Neural crest cell (in vitro differentiated cells): ENCODE measurements at places on chromosomes 13 and 19.

GRCh38 chr19:13849991-13850909 is 26.7 kb upstream of the NANOS3 start:
- DNase-seq = peak; percentile 62

DNA sequence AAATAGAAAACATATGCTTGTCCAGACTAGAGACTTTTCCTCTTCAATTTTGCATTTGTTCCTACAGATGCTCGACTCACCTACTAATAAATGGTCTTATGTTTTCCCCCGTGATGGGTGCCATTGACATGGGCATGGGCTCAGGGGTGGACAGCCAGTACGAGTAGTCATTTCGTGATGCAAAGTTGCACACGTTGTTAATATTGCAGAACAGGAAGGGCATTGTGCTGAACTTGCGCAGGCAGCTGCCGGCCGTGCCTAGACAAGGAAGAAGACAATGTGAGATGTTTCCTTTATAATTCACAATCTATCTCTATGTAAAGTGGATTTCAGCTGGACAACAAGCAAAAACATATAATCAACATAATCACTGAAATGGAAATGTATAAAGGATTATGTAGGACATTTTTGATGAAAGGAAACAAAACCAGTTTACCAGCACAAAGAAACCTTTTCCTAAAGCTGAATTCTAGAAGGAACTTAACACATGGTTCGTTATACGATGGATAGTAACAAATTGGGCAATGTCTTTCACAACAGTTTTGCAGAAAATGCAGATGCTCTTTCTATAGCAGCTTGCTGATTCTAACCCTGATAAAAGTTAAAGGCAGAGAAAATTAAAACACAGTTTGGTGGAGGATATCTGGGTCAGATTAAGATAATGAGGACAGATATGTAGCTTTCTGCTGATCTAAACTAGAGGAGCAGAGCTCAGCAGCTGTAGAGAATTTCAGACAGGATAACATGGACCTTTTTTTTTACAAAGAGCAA is 145.7 kb downstream of the COL4A1 start:
- DNase-seq = no peak

DNA sequence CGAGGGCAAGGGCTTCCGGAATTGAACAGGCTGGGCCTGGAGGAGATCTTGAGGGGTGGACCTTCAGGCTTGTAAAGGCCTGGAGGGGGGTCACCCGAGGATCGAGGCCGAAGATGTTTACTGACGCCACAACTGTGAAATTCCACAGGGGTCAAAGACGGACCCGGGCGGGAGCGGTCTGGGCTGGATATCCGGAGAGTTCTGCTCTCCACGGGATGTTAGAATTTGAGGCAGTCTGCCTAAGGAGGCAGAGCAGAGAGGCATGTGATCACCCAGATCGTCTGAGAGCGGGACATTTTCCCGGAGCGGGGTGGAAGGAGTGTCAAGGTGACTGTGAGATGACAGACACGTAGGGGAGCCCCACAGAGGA is 13.2 kb downstream of the KLHL26 start:
- no peak for DNase-seq

DNA sequence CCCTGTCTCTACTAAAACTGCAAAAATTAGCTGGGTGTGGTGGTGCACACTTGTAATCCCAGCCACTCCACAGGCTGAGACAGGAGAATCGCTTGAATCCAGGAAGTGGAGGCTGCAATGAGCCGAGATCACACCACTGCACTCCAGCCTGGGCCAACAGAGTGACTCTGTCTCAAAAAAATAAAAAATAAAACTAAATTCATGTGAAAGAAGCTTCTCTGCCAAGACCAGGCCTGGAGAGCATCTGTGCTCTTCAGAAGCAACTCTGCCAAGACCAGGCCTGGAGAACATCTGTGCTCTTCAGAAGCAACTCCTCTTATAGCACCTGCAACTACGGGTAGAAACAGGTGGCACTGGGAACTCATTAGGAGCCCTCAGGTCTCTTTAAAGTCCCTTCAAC is 37.7 kb downstream of the CRYL1 start:
- DNase-seq = no peak

- DNase-seq = peak; percentile 66
These were observed 51.2 kb downstream of the NLRP12 start for GRCh38 chr19:53772943-53773342.

- DNase-seq = no peak
These were observed 38.8 kb downstream of the ARHGEF7 start for GRCh38 chr13:111153977-111154332.

DNA sequence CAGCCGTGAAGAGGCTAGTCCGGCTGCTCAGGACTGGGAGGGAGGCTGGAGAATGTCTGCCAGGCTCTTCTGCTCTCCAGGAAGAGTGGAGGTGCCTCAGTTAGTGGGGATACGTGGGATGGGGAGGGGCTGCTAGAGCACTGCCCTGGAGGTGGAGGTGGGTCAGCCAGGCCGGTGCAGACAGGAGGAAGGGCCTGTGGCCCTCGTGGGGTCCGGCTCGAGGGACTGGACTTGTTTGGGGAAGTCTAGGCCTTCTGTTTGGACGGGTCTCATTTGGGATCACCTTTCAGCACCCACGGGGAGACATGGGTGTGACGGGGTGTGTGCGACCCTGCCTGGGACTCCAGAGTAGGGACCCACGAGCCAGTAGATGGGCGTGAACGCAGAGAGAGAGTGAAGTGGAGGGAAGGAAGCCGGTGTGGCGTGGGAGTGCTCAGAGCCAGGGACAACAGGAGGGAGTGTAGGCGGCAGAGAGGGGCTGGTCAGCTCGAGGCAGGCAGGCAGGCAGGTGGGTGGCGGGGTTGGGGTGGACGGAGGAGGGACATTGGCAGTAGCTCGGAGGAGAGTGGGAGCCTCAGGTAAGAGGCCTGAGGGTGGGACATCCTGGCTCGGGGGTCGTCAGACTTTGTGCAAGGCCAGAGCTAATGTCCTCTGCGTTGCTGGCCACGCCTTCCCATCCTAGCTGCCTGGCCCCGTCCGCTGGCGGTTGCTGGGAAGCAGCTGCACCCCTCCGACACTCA is 11.5 kb downstream of the EPN1 start:
- DNase-seq = no peak

GRCh38 chr19:14782626-14783409 is 4.5 kb upstream of the ADGRE2 start:
- no peak for DNase-seq

- no peak for DNase-seq
These were observed 28.3 kb downstream of the CEBPG start for GRCh38 chr19:33401683-33402420.

- no peak for DNase-seq
These were observed 79.2 kb downstream of the UBL3 start for GRCh38 chr13:29771247-29771646.

GRCh38 chr13:110538632-110539031 is 22.9 kb downstream of the RAB20 start:
- DNase-seq = no peak

DNA sequence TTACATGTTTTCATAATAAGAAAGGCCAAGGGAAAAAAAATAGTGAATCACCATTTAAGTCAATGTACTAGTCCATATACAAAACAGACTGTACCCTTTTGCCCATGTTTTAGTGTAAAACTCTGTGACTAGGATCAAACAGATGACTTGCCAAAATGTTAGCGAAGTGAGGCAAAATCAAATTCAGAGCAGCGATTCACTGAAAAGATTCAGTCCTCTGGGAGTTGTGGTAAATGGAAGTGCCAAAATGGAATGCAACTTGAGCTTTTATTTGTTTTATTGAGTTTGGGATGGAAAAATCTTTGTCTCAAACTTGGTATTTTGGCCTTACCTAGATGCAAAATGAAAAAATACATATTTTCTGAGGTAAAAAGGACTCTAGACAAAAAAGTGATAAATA is 9.1 kb downstream of the CDADC1 start:
- DNase-seq = no peak

GRCh38 chr19:38670921-38671398 is 23.5 kb downstream of the ACTN4 start:
- no peak for DNase-seq

DNA sequence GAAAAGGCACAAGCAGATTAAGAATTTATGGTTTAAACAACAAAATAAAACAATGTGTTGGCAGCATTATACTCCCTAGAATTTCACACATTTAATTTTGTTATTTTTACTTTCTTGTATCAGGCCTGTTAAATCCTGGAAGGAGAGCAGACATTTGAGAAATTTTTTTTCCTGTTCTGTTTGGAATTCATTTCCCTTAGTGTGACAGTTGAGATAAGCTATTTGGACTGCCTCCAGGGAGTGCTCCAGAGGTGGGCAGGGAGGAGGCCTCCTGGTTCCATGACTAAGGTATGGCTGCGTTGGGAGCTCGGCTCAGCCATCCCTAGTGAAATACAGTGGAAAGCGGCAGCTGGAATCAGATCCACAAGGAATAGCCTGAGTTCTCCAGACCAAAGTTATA is 185.7 kb downstream of the KCNRG start:
- DNase-seq = no peak

GRCh38 chr13:70375718-70376117 is 267.5 kb upstream of the KLHL1 start:
- no peak for DNase-seq
